ENCODE measurements at places on chromosomes 12 and 14. TPM values are rescaled to one million over a fixed set of nuclear protein-coding genes. Genes with fewer than 3 reads are reported as not detected.

DNA sequence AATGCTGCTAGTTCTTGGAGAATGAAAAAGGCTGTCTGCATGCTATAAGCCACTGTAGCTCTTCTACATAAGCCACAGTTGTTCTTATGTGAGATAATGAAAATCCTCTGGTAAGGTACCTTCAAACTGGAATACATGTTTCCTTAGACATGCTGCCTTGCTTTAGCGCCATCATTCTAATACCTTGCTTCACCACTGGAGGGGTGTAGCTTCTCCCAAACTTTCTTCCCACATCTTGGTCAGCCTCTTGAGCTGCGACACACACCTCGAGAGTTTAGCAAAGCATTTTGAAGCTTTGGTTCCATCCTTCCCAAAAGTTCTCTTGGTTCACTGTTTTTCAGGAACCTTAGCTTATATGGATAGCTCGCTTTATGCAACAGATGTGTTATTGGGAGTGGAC lies 69.5 kb downstream of the NKX2-1 start:
- peak; percentile 24 for DNase-seq
- no peaks in the 10 kb centered on the region for H3K36me3 ChIP-seq
- no peak overlapping the region for H3K4me3 ChIP-seq
- peaks cover 3% of the 10 kb centered on the region for H3K4me1 ChIP-seq

- H3K4me1 ChIP-seq: peaks cover 72% of the 10 kb centered on the region
- H3K36me3 ChIP-seq: peaks cover 17% of the 10 kb centered on the region
- H3K27me3 ChIP-seq: no peaks in the 10 kb centered on the region
- H3K4me3 ChIP-seq: peak overlapping the region; percentile 99
Measured at GRCh38 chr12:52903285-52903854, 1.5 kb downstream of the KRT8 start.

GRCh38 chr12:54935235-54935951 lies 49.2 kb downstream of the TESPA1 start:
- H3K27me3 ChIP-seq: no peaks in the 10 kb centered on the region
- H3K36me3 ChIP-seq: no peaks in the 10 kb centered on the region
- no peak for DNase-seq

- H3K4me1 ChIP-seq: peaks cover 54% of the 10 kb centered on the region
- H3K4me3 ChIP-seq: peak overlapping the region; percentile 10
- no peaks in the 10 kb centered on the region for H3K27me3 ChIP-seq
- peak overlapping the region; percentile 79 for H3K27ac ChIP-seq
- DNase-seq: peak; percentile 95
Measured at GRCh38 chr12:6764011-6764828, 1.9 kb upstream of the PTMS start.

MGP gene
- not detected for total RNA-seq

DNA sequence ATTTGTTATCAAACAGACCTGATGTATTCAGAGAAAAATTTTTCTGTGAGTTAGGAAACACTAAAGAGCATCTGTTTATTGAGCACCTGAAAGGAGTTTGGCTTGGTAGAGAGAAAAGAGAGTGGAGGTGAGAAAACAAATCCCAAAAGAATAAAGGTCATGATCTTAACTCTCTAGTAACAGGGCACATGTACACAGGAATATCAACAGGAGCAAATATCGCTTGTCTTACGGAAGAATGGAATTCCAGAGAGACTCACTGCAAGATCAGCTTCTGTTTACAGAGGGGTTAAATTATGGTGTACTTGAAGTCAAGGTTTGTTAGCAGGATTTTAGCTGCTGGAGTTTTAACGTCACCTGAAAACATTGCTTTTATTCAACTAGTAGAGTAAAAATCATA lies 78.8 kb downstream of the SPPL3 start:
- peak overlapping the region; percentile 5 for H3K27ac ChIP-seq
- no peaks in the 10 kb centered on the region for H3K36me3 ChIP-seq
- peaks cover 19% of the 10 kb centered on the region for H3K4me1 ChIP-seq
- no peaks in the 10 kb centered on the region for H3K27me3 ChIP-seq

TRPV4 gene
- not detected for total RNA-seq

DNA sequence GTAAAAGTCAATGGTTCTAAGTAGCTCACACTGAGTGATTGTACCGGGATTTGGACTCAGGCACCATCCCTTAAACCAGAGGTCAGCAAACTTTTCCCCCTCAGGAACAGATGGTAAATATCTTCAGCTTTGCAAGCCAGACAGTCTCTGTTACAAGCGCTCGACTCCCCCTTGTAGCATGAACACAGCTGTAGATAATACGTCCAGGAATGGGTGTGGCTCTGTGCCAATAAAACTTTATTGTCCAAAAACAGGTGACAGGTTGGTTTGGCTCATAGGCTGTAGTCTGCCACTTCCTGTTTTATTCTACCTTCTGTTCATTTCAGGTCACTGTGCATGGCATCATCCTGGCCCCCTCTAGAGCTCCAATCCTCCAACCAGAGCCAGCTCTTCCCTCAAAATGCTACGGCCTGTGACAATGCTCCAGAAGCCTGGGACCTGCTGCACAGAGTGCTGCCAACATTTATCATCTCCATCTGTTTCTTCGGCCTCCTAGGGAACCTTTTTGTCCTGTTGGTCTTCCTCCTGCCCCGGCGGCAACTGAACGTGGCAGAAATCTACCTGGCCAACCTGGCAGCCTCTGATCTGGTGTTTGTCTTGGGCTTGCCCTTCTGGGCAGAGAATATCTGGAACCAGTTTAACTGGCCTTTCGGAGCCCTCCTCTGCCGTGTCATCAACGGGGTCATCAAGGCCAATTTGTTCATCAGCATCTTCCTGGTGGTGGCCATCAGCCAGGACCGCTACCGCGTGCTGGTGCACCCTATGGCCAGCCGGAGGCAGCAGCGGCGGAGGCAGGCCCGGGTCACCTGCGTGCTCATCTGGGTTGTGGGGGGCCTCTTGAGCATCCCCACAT lies 7.6 kb downstream of the BDKRB1 start:
- H3K27ac ChIP-seq: no peak overlapping the region
- no peaks in the 10 kb centered on the region for H3K27me3 ChIP-seq
- 0 out of 2 replicates have a peak, but pooled peaks cover 8% of the 10 kb centered on the region for H3K4me1 ChIP-seq
- DNase-seq: no peak
- H3K4me3 ChIP-seq: no peak overlapping the region

GRCh38 chr12:119621878-119622277 lies 28.3 kb downstream of the TMEM233 start:
- no peak overlapping the region for H3K4me3 ChIP-seq
- H3K27ac ChIP-seq: no peak overlapping the region
- H3K4me1 ChIP-seq: no peaks in the 10 kb centered on the region
- no peaks in the 10 kb centered on the region for H3K27me3 ChIP-seq

CLEC9A gene
- not detected for total RNA-seq

SLC7A7 gene
- total RNA-seq: 380 TPM

DNA sequence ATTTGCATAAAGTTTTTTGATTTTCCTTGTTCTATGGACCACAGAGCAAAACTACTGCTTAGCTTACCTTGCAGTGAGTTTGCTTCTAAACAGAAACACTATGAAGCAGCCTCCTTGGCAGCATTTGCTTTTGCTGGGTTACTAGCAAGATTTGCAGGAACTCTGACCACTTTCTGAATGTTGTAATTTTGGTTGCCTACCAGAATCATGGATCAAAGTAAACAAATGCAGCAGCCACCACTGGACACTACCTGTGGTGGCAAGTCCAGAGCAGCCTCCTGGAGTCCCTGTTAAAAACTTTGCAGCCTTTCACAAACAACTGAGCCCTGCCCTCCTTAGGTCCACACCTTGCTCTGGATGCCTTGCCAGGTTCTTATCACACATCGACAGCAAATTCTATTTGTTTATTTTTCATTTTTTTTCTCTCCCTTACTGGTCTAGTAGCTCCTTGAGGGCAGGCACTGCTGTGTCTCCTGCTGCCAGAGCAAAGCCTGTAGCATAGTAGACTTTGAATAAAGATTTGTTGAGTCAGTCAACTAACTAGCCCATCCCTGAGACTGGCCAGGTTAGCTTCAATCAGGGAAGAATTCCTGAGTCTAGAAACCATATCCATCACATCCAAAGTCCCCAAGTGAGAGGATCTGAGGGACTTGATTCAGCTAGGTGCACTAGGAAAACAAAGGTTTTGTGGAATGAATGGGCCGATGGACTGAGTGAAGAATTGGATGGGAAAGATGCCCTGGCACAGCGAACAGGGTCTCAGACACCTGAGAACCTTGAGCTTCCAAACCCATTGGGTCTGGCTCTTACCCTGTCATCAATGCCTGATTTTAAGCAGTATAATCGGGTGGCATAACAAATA lies 5.7 kb downstream of the TTC6 start:
- no peak for DNase-seq
- no peak overlapping the region for H3K27ac ChIP-seq
- no peaks in the 10 kb centered on the region for H3K27me3 ChIP-seq
- H3K4me3 ChIP-seq: no peak overlapping the region
- H3K4me1 ChIP-seq: peaks cover 33% of the 10 kb centered on the region
- H3K36me3 ChIP-seq: peaks cover 7% of the 10 kb centered on the region

OXA1L gene
- 110 TPM for total RNA-seq

GRCh38 chr12:98893126-98893674 lies 248.1 kb downstream of the APAF1 start:
- no peaks in the 10 kb centered on the region for H3K27me3 ChIP-seq
- H3K4me3 ChIP-seq: no peak overlapping the region
- H3K4me1 ChIP-seq: no peaks in the 10 kb centered on the region

DNA sequence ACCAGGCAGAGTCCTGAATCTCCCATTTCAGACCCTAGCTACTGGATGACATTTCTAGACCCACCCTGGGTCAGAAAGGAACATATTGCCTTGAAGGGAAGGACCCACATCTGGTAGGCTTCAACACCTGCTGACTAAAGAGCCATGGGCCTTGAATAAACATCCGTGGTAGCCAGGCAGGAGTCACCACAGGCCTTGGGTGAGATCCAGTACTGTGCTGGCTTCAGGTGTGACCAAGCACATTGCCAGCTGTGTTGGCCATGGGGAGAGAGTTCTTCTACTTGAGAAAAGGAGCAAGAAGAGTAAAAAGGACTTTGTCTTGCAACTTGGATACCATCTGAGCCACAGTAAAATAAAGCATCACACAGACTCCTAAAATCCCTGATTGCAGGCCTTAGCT lies 332.6 kb downstream of the SLC16A7 start:
- no peak for DNase-seq
- H3K27ac ChIP-seq: no peak overlapping the region
- no peaks in the 10 kb centered on the region for H3K4me1 ChIP-seq
- no peak overlapping the region for H3K4me3 ChIP-seq
- no peaks in the 10 kb centered on the region for H3K36me3 ChIP-seq
- no peaks in the 10 kb centered on the region for H3K27me3 ChIP-seq

GRCh38 chr14:55274146-55274545 lies 2.9 kb downstream of the FBXO34 start:
- no peak overlapping the region for H3K4me3 ChIP-seq
- H3K4me1 ChIP-seq: peaks cover 46% of the 10 kb centered on the region
- no peak overlapping the region for H3K27ac ChIP-seq
- H3K27me3 ChIP-seq: no peaks in the 10 kb centered on the region
- no peaks in the 10 kb centered on the region for H3K36me3 ChIP-seq

RHOJ gene
- not detected for total RNA-seq

GRCh38 chr12:43453761-43454160 lies 98.2 kb downstream of the ADAMTS20 start:
- H3K36me3 ChIP-seq: no peaks in the 10 kb centered on the region
- no peaks in the 10 kb centered on the region for H3K27me3 ChIP-seq
- no peak overlapping the region for H3K4me3 ChIP-seq
- no peak overlapping the region for H3K27ac ChIP-seq

- no peaks in the 10 kb centered on the region for H3K36me3 ChIP-seq
- H3K4me3 ChIP-seq: no peak overlapping the region
- DNase-seq: no peak
- H3K27me3 ChIP-seq: no peaks in the 10 kb centered on the region
Measured at GRCh38 chr14:93955850-93956481, 20.4 kb downstream of the ASB2 start.

MMP14 gene
- 62.9 TPM for total RNA-seq

DNA sequence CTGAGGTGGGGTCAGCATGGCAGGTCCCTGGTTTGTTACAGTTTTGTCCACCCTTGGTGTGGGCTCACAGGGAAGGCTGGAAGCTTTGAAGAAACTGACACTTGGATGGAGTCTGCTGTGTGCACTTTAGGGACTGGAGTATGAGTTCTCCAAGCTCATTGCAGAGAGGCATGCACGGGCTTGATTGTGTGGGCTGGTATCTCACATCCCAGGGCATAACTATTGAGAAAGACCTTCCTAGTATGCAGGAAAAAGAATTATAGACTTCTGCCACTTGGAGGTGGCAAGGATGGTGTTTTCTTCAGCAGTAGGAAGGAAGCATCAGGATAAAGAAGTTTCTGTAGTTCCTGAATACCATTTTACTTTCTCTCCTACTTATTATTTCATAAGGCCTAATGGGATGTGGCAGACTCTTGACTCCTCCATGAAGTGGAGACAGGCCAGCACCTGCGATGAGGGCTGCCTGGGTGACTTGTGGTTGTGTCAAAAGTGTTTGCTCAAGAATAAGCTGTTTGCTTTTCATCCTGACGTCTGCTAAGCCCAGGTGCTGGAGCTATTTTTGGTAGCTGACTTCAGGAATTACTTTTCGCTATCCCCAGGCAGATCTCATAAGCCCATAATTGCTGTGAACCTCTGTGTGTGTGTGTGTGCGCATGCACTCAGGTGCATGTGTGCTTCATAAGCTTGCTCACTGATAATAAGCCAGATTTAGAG lies 125.8 kb downstream of the KTN1 start:
- H3K4me1 ChIP-seq: peaks cover 4% of the 10 kb centered on the region
- peak; percentile 66 for DNase-seq

GRCh38 chr14:92417759-92418158 lies 94.8 kb downstream of the SLC24A4 start:
- no peak overlapping the region for H3K4me3 ChIP-seq
- DNase-seq: no peak
- H3K27me3 ChIP-seq: no peaks in the 10 kb centered on the region

- H3K4me1 ChIP-seq: peaks cover 45% of the 10 kb centered on the region
- H3K36me3 ChIP-seq: no peaks in the 10 kb centered on the region
- no peaks in the 10 kb centered on the region for H3K27me3 ChIP-seq
- H3K27ac ChIP-seq: peak overlapping the region; percentile 99
Measured at GRCh38 chr14:61535032-61535431, 160.3 kb upstream of the HIF1A start.

- no peak overlapping the region for H3K4me3 ChIP-seq
- H3K27me3 ChIP-seq: no peaks in the 10 kb centered on the region
- no peaks in the 10 kb centered on the region for H3K4me1 ChIP-seq
- H3K36me3 ChIP-seq: no peaks in the 10 kb centered on the region
- no peak for DNase-seq
Measured at GRCh38 chr14:30332374-30332773, 226.6 kb upstream of the G2E3 start.

MEG3 gene
- total RNA-seq: not detected

GRCh38 chr12:68530965-68531364 lies 79.7 kb upstream of the RAP1B start:
- H3K27ac ChIP-seq: no peak overlapping the region
- H3K4me1 ChIP-seq: no peaks in the 10 kb centered on the region
- DNase-seq: no peak
- H3K36me3 ChIP-seq: no peaks in the 10 kb centered on the region

SMIM41 gene
- not detected for total RNA-seq
